ENCODE measurements at places on chromosomes 2 and 18. TPM values are rescaled to one million over a fixed set of nuclear protein-coding genes. Genes with fewer than 3 reads are reported as not detected.

DNA sequence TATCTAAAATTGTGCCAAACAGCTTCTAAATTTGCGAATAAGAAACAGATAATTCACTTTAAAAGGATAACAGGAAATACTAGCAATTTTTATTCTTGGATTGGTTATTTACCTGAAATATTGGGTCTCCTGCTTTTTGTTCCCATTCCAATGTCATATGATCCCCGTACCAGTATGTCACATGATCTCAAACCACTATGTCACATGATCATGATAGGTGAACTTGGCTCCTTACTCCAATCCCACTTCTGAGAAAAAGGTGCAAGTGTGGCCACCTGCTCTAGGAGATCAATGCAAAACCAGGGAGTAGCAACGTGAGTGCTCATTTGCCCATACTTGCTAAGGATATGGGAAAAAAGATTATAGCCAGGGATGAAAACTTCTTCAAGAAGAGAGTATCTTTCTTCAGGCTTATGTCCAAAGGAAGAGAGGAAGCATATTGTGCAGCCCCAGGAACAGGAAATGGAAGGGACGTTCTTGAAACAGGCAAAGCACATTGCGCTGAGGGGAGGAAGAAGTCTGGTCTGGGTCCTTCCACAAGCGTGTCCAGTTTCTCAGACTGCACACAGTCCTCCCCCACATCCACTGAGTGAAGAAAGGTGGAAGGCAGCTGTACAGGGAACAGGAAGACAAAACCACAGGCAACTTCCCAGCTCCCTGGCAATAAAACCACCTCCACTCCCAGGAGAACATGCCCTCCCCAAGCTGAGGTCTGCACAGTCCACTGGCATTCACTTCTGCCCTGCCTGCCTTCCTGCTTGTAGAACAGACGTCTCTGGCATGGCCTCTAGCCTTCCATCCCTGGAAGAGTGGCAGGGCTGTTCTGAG, at the start of gene LYG2:
Gene LYG2, minus strand, starts transcription at position 176 of the 828 bp plus-strand sequence. CDS start 1,406 bp downstream, outside the sequence.
- no peak within 1 kb of the TSS for H3K27ac ChIP-seq
- no peaks in the 10 kb centered on the region for H3K27me3 ChIP-seq
- no peaks in the 10 kb centered on the region for H3K4me1 ChIP-seq
- H3K36me3 ChIP-seq, result no peaks in the 10 kb centered on the region
- no peak for DNase-seq

- H3K4me1 ChIP-seq, result no peaks in the 10 kb centered on the region
- H3K36me3 ChIP-seq, result no peaks in the 10 kb centered on the region
- no peak overlapping the region for H3K4me3 ChIP-seq
- H3K27ac ChIP-seq, result no peak overlapping the region
These were observed 1.5 kb upstream of the PROM2 start for GRCh38 chr2:95272781-95273180.

DNA sequence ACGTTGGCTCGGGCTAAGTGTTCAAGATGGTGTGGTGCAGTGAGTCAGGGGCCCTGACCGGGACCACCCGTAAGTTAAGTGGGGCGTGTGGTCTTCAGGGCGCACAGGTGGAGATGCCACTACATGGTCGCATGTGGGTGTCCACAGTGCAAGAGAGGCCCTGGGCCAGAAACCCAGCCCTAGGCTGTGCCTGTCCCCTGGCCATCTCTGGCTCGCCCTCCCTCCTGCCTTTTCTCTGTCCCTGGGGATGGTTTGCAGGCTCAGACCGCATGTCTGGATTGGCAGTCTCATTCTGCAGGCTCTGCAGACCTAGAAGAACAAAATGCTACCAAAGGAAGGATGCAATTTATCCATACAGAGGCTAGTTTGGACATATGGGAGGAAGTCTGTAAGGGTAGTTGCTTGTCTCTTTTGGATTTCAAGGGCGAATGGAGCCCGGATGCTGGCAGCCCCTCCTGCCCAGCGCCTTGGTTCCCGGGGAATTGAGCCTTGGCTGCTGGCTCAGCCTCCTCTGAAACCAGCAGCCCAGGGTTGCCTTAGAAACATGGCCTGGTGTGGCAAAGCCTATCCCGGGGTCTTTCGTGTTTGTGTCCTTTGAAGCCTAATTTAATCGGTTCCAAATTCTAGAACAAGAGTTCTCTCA, 417.5 kb upstream of the HS6ST1 start:
- H3K4me3 ChIP-seq, result no peak overlapping the region
- H3K36me3 ChIP-seq, result no peaks in the 10 kb centered on the region
- H3K27ac ChIP-seq, result no peak overlapping the region
- H3K27me3 ChIP-seq, result peaks cover 9% of the 10 kb centered on the region

Gene PRKAG3
- total RNA-seq, result not detected

GRCh38 chr2:5121642-5122041, 570.5 kb upstream of the SOX11 start:
- no peaks in the 10 kb centered on the region for H3K36me3 ChIP-seq
- H3K4me1 ChIP-seq, result no peaks in the 10 kb centered on the region
- no peak overlapping the region for H3K27ac ChIP-seq
- DNase-seq, result no peak

GRCh38 chr2:39530411-39530866, 93.4 kb upstream of the MAP4K3 start:
- DNase-seq, result no peak
- no peaks in the 10 kb centered on the region for H3K36me3 ChIP-seq
- no peak overlapping the region for H3K4me3 ChIP-seq
- H3K27ac ChIP-seq, result no peak overlapping the region
- H3K4me1 ChIP-seq, result no peaks in the 10 kb centered on the region

DNA sequence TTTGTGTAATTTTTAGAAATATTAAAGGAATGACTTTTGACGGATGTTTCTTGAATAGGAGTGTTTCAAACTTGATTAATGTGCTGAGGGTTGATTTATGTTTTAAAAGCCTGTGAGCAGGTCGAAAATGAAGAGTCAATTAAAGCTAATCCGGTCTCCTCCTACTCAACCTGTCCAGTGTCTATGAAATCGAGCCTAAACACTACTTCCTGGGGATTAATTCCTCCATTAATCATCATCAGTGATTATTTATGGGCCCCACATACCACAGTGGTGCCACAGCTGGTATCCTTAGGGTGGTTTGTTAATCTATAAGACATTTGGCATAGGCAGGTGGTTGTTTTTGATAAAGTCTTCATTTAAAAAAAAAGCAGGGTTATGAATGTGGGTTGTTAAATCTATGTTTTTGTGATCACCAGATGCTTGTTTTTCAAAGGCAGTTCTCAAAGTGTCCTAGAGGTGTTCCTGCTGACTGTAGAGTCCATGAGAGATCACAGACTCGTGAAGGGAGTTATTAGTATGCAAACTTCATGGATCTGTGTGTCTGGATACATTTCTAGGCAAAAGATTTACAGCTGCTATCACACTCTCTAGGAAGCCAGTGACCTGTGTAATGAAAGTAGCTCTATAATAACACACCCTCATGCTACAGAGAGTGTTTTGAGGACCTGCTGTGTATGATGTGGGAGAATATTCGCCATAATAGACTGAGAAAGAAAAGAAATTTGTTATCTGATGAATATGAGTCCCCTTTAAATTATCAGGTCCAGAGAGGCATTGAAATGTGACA, 308.6 kb downstream of the AKAIN1 start:
- no peak for DNase-seq
- H3K27me3 ChIP-seq, result no peaks in the 10 kb centered on the region
- no peak overlapping the region for H3K27ac ChIP-seq
- H3K36me3 ChIP-seq, result no peaks in the 10 kb centered on the region
- no peak overlapping the region for H3K4me3 ChIP-seq

DNA sequence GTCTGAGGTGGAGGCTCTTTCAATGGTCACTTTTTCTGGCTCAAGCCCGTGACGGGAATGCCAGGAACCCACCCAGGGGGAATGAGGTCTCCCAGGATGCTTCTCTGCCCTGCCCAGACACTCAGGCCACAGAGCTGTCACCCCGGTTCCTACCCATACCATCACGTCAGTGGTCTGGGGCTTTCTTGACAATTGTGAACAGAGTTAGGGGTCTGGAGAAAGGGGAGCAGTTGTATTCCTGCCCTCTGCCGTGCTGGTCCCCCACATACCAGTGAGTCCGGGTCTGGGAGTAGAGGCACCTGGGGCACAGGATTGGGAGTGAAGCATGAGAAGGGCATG, 97.2 kb downstream of the B3GNT2 start:
- H3K4me1 ChIP-seq, result peaks cover 5% of the 10 kb centered on the region
- H3K27ac ChIP-seq, result no peak overlapping the region
- H3K4me3 ChIP-seq, result no peak overlapping the region
- no peaks in the 10 kb centered on the region for H3K27me3 ChIP-seq

DNA sequence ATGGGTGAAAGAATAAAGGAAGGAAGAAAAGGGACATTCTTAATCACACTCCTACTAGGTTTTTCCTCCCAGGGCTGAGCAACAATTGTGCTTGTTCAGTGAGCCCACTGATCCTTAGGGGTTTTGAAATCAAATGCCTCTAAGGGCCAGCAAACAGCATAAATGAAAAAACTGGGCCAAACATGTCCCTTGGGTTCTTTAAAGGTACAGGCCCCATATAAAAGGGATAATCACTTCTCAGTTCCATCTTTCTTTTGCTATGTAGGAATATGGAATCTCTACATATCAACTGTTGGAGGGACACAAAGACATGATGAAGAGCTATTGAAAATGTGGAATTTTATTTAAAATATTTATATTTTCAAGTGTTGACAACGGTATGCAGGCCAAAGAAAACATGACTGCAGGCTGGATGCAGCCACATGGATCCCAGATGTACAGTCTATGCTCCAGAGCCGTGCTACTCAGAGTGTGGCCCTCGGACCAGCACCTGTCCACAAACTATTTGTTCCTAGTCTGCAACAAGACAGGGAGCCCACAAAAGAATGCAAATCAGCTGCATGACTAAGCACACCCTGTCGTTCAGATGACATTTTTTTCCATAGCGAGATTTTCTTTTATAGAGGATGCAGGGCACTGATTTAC, 110.0 kb downstream of the CDH20 start:
- H3K4me3 ChIP-seq, result no peak overlapping the region
- no peaks in the 10 kb centered on the region for H3K36me3 ChIP-seq
- peaks cover 4% of the 10 kb centered on the region for H3K27me3 ChIP-seq
